Stimulated activated CD4-positive, alpha-beta T cell treated with anti-CD3 and anti-CD28 coated beads, Interleukin-15, amount 100 ng/mL, for 1 hour (primary cell): ENCODE measurements at places on chromosomes 7 and 10.

- no peak for DNase-seq
Measured at GRCh38 chr10:121519411-121519810, 78.8 kb downstream of the FGFR2 start.

- DNase-seq = no peak
Measured at GRCh38 chr10:114575417-114576131, 82.5 kb downstream of the ABLIM1 start.

DNA sequence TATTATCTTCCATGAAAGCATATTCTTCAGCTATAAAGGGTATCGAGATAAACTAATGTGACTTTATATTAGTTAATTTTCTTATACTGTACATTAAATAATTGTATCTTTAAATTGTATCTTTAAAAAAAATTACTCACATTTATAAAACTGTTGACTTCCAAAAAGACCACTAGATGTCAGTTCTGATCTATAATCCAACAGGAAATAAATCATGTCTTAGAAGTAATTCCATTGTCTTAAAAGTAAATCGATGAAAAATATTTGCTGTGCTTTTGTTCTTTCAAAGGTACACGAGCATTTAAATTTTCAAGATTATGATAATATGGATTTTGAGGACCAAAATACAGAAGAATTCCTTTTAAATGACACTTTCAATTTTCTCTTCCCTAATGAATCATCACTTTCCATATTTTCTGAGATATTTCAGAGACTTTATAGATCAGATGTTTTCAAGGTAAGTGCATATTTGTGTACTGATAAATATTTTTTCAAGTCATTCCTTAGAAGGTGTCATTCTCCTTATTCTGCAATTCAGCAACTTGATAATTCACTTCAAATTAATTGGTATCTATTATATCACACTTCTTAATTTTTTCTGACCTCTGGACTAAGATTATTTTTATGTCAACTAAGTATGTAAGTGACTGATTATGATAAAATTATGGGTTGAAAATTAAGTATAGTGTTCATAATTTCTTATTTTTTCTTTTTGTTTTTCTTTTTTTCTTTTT is 138.5 kb downstream of the CPED1 start:
- no peak for DNase-seq

- DNase-seq = no peak
Measured at GRCh38 chr7:51059504-51060142, 257.0 kb downstream of the COBL start.

- DNase-seq = no peak
Measured at GRCh38 chr7:3210531-3210930, 90.5 kb upstream of the SDK1 start.
